NCI-H2081 (cell line): ENCODE measurements at places on chromosomes 7 and 10.
A peak's percentile ranks its signal among the peaks of the same experiment; 100 is the strongest.

DNA sequence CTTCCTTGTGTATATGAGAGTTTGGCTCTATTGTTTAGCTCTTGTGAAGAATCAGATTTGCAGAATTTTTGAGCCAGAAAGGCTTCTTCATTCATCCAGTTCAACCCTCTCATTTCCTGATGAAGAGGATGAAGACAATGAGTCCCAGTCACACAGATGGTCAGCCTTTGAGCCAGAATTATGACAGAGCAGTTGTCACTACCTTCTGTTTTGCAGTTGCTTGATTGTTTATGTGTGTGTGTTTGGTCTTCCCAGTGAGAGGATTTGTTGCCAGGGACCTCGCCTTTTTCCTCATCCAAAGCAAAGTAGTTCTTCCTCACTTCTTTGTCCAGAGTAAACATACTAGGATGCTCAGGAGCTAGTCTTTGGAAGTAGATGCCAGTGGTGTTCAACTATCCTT, 15.6 kb downstream of the MDFIC start:
- DNase-seq, result no peak

- DNase-seq, result no peak
These were observed 397.0 kb downstream of the LRMDA start for GRCh38 chr10:75828413-75828812.

GRCh38 chr7:127886248-127886647, 145.0 kb downstream of the LRRC4 start:
- no peak for DNase-seq

- no peak for DNase-seq
These were observed 119.4 kb downstream of the EVX1 start for GRCh38 chr7:27362026-27362425.

DNA sequence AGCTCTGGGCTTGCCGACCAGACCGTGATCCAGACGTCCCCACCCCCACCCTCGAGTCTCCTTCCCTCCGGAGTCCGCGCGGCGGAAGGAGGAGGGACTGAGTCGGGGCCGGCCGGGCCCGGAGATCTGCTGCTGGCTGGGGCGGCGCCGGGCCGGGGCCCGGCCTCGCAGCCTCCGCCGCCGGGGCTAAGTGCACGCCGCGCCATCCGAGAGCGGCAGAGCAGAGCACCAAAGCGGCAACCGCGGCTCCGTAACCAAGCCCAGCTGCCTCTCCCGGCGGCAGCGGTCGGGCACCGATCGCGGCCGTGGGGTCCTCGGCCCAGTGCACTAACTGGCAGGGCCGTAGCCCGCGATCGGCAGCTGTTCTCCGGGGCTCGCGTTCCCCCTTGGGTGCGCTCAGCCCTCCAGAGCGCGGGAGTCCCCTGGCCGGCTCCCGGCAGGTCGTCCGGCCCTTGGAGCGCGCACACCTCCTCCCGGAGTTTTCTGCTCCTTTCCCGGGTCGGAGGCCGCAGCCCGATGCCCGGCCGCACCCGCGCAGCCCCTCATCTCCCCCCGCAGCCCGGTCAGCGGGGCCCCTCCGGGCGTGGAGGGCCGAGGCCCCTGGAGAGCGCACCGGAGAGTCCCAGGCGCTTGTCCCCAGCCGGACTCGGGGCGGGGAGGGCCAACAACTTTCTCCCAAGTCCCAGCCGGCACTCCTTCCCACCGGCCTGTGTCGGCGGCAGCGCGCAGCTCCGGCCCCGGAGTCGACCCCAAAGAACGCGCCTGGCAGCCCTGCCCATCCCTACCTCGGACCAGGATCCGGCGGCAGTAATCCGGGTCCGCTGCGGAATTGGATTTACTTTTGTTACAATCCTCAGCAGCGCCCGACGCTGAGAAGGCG, 799 bp downstream of the VAX1 start:
- peak; percentile 42 for DNase-seq

GRCh38 chr10:24039897-24040296, 169.0 kb upstream of the KIAA1217 start:
- DNase-seq, result no peak

GRCh38 chr10:504121-504611, 185.3 kb downstream of the DIP2C start:
- no peak for DNase-seq
